ENCODE measurements at places on chromosomes 2 and 18.

DNA sequence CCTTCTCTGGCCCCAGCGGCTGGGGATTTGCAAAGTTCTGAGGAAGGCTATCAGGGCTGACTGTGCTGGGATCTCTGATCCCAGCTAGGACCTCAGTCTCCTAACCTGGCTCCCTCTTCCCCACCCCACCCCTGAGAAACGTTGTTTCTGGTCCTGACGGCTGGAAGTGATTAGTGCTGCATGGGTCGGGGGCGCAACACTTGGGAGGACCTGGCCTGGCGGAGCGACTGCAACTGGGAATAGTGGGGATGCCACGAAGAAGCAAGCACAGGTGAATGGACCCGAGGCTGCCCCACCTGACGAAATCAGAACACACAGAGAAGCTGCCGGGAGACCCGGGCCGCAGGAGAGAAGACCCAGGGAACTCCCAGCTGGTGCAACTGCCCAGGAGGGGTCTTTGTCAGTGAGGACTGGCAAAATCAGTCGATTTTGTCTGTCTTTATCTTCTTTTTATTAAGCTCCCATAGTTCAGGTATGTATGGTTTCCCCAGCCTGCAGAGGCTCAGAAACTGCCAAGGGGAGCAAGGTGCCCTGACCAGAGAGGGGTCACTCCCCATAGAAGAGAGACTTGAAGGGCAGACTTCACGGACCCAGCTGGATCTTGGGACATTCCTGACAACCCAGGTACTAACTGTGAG, 656 bp upstream of the LBX2 start:
- no peak for DNase-seq

DNA sequence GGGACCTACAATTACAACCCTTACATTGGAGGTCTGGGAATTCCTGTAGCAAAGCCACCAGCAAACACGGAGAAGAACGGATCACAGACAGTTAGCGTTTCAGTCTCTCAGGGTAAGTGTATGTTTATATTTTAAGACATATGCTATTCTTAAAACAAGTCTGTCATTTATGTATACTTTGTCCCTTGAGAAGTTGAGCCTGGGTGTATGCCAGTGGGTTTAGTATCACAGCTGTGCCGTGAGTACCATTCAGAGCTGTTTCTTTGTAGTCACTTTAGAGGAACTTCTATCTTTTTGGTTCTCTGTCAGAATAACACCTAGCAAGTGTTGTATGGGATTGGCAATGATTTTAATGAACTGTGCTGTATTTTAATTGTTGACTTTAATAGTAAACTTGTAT, 125.6 kb downstream of the BIRC6 start:
- DNase-seq = no peak

GRCh38 chr18:51339856-51340255, 142.4 kb upstream of the MEX3C start:
- DNase-seq = no peak

- DNase-seq = no peak
Measured at GRCh38 chr2:27255660-27256059, 7.2 kb downstream of the SLC30A3 start.

- no peak for DNase-seq
Measured at GRCh38 chr2:10790228-10790973, 22.2 kb downstream of the PDIA6 start.

DNA sequence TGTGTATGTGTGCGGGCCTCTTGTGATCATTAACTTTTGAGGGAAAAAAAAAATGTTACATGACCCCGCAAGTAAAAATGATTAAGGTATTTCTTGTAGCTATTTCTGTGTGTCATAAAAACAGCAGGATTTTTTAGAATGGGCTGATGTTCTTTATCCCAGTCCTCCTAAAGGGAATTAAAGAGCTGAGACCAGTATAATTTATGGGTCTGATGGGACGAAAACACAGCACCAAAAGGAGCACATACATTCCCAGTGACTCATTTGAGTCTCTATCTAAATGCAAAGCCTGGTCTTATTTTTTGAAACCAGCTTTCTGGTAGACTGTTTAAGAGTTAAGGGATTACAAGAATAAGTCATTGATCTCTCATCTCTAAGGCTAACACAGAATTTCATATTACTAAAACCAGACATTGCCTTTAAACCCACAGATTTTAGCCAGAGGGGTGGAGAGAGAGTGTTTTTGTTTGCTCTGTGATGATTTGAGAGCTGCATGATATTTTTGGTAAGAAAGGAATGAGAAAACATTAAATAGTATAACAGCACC, 342.3 kb upstream of the EPHA4 start:
- DNase-seq = no peak

- DNase-seq = no peak
Measured at GRCh38 chr18:3889803-3890202, 439.8 kb downstream of the TGIF1 start.

GRCh38 chr18:75290737-75291358, 80.3 kb downstream of the TSHZ1 start:
- peak; percentile 76 for DNase-seq

GRCh38 chr2:121294881-121295840, 10.2 kb upstream of the TFCP2L1 start:
- DNase-seq = no peak

- DNase-seq = no peak
Measured at GRCh38 chr2:237564526-237565131, 1.7 kb upstream of the PRLH start.

- no peak for DNase-seq
Measured at GRCh38 chr18:25146512-25146910, 205.5 kb downstream of the ZNF521 start.

DNA sequence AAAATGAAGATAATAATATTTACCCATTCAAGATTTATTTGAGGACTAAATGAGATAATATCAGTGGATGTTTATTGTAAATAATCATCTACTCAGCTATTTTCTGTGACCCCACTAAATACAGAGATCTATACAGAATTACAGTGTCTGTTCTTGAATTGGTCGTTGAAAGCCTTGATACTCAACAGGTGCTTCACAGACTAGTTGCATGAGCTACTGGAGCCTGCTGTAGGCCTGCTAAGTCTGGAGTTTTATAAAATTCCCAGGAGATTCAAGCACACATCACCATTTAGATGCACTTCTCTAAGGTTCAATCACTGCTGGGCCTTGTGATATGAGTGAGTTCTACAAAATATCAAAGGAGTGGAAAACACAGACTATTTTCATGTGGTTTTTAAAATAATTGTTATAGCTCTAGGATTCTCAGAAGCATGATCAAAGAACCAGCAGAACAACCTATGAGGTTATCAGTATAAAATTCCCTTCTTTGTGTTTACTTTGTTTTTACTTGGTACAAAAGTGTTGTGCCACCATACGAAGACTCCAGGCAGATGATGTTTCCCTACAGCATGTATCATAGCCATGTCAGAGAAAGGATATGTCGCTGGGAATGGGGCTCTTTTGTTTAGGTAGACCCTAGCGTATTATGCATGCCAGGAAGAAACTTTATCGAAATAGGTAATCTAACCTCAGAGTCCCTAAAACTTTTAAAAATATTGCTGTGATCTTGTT, 7.1 kb downstream of the SULT1C4 start:
- DNase-seq = no peak

GRCh38 chr2:174623106-174623637, 25.6 kb upstream of the WIPF1 start:
- no peak for DNase-seq

DNA sequence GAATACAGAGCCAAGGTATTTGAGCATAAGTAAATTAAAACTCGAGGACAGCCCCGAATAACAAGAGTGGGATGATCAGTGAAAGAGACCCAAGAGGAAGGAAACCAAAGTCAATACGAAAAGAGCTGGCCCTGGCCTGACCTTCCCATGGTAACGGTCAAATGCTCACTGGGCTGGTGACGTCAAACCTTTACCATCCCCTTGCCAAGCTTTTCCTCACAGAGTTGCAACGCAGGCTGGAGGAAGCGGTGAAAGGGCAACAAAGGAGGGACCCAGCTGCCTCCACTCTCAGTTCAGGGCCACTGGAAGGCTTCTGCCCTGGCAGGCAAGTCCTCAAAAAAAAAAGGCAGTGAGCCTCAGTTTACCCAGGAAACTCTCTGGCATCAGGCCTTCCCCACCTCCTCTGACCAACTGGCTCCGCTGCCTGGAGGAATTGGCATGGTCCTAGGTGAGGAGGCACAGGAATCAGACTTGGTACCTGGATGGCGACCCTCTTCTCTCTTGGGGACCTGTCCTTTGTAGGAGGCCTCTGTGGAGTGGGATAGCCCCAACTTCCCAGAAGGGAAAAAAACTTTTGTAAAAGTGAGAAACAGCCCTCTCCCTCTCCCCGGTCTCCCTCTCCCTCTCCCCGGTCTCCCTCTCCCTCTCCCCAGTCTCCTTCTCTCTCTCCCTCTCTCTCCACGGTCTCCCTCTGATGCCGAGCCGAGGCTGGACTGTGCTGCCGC, 212.4 kb downstream of the ANAPC1 start:
- DNase-seq = no peak

DNA sequence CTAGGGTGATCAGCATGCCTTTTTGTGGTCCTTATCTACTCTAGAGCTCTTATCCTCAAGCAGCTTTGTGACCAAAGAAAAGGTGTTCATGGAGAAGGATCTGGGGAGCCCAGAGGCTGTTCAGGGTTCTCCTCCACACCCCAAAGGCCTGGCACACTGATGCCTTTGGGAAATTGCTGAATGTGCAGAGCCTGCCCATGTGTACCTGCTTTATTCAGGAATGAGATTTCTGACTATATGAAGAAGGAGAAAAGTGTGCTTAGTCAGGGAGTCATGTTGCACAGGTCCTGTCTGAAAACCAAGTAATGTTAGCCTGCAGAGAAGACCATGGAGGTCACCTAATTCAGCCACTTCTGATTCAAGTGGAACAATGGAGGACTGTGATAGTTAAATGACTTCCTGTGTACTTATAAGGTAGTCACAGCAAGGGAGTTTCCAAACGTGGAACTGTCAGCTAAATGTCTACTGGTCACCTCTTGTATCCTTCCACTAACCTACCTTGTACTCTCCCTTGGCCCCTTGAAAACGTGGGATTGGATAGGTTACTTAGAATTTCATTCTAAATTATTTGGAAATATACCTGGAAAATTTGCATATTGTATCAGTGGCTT, 81.3 kb downstream of the LIMS1 start:
- no peak for DNase-seq

- no peak for DNase-seq
Measured at GRCh38 chr18:25457601-25458000, 105.6 kb upstream of the ZNF521 start.

- no peak for DNase-seq
Measured at GRCh38 chr18:78034755-78035154, 785.1 kb downstream of the GALR1 start.

DNA sequence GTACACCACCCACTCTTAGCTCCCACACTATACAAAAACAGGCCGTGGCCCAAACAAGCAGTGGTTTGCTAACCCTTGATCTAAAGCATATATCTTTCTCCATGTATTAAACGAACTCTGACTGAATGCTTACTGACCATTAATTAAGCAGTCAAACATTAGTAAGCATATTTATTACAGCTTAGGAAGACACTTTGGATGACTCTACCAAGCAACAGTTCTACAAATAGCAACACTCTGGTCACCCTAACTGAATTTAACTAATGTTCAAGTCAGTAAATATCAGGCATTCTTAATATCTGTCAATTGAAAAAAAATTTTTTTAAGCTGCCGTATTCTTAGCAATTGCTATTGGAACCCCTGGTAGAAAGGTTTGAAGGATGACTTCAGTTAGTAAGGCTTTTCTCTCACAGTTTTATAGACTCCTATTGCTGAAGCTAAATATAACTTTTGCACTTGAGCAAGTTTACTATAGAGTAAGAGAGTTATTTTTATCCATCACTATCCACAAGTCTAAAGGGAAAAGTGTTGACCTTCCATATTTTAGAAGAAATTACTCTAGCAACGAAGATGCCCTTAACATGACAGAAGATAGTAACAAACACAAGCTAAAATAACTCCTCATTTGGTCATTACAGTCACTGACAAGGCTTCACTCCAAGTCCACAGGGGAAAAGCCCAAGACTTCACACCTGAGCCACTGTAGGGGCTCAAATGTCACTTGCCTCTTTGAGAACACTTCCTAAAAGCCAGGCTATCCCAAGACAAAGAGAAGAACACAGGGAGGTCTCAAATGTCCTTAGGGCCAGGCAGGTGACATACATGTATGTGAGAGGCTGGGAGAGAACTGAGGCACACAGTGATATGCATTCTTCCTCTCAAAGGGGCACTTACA, 74.4 kb downstream of the RTN4 start:
- DNase-seq = no peak

GRCh38 chr18:77392321-77392720, 142.7 kb downstream of the GALR1 start:
- DNase-seq = no peak

DNA sequence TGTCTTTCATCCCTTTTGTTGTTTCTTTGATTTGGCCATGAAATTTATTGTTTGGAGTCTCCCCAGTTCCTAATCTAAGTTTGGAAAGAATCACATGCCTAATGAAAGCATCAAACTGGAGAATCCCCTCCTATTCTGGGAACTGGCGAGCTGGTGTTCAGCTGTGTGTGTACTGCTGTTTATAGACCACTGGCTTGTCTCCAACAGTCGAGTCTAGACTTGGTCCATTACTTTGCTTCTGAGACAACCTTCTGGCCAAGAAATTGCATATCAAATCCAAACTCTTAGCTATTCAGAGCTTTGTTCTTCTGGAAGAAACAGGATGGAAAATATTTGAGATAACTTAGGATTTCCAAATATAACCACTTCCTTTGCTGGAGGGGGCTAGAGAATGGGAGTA, 111.5 kb upstream of the THSD7B start:
- DNase-seq = no peak

- DNase-seq = no peak
Measured at GRCh38 chr2:62234755-62235655, 39.1 kb downstream of the B3GNT2 start.

GRCh38 chr2:99903981-99904380, 238.4 kb downstream of the AFF3 start:
- DNase-seq = no peak

DNA sequence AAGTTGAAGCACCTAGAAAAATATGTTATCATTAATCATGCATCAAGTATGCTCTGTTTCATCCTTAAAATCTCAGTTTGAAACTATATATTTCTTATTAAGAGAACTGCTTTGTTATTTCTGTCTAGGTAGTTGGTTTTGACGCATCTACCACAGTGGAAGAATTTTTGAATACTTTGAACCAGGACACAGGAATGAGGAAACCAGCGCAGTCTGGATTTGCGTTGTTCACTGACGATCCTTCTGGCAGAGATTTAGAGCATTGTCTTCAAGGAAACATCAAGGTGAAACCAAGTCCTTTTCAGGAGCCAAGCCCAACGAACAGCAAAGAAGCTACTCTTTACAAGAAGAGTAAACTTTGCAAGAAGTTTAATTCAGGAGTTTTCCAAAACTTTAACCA, 30.1 kb upstream of the DYNC2LI1 start:
- DNase-seq = no peak

- DNase-seq = no peak
Measured at GRCh38 chr2:38153476-38154135, 77.7 kb upstream of the CYP1B1 start.

- DNase-seq = no peak
Measured at GRCh38 chr2:210606001-210606400, 49.6 kb downstream of the CPS1 start.

- DNase-seq = no peak
Measured at GRCh38 chr2:157333304-157334047, 7.9 kb upstream of the ERMN start.

GRCh38 chr2:222176890-222177289, 121.9 kb downstream of the PAX3 start:
- no peak for DNase-seq
